ENCODE measurements at places on chromosomes 16 and 17.
A peak's percentile ranks its signal among the peaks of the same experiment; 100 is the strongest.

DNA sequence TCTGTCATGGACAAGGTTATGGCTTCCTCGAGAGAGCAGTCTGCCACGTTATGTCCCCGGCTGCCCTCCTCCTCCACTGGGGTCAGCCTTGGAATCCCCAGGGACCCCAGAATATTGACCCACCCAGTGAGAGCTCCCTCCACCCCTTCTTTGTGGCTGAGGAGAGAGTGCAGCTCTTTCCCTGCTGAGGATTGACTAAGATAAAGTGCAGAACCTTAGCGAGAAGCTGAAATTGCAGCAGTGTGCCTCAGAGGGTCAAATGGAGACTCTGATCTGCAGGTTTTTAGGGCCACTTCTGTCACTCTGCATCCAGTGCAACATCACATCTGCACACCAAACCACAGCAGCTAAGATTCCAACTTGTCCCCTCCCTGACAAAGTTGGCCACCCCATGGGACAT, 25.6 kb upstream of the PMFBP1 start:
- no peak for DNase-seq

GRCh38 chr17:5396612-5397011, 22.9 kb downstream of the NUP88 start:
- DNase-seq = no peak

GRCh38 chr16:3607161-3607560, 4.2 kb downstream of the SLX4 start:
- DNase-seq = no peak

- no peak for DNase-seq
Measured at GRCh38 chr17:40167685-40168261, 9.5 kb upstream of the RAPGEFL1 start.

- DNase-seq = no peak
Measured at GRCh38 chr17:41521574-41522261, 3.0 kb upstream of the KRT15 start.

GRCh38 chr16:6081320-6081976, 983.9 kb upstream of the EEF2KMT start:
- DNase-seq = peak; percentile 5

- no peak for DNase-seq
Measured at GRCh38 chr16:87824991-87825841, 44.1 kb downstream of the SLC7A5 start.

DNA sequence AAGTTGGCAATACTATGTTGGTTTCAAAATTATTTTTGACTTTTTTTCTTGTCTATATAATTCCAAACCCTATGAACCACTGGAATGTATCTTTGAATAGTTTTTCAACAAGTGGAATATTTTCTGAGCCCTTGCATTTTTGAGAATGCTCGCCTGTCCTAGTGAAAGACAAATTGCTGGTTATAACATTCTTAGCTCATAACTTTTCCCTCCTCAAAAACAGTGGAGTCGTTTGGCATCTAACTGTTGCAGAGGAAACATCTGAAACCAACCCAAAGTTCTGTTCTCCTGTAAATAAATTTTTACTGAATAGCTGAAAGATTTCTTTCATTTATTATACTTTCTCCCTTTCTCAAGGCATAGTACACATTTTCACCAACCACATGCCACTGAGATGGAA, 11.3 kb upstream of the COX10 start:
- no peak for DNase-seq

DNA sequence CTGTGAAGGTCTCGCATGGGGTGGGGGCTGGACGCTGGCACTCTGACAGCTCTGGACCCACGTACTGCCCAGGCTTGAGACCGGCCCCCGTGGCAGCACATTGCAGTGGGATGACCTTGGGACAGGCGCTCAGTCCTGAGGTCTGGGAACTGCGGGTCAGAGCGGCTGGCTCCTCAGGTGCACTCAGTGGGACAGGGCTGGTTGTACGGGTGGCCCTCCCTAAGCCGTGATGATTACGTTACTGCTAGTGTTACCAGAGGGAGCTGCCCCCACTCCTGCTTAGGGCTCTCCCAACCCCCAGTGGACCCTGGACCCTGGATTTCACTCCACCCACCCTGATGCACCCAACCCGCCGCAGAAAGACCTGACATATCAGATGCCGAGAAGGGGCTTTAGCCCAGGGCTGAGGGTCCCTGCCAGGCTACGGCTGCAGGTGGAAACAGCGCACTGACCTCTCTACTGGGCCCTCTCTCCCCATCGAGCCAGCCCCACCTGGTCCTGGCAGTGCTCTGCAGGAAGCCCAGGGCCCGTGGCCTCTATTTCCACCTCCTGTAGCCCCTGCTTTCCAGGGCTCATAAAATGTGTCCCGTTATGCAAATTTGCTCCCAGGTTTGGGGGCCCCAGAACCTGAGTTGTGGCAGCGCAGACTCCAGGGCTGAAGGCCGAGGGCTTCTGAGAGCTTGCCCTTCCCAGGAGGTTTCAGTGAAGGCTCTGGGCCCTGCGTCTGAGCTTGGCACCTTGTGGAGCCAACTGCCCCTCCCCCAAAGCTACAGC, 77.2 kb downstream of the RTN4RL1 start:
- DNase-seq = no peak

DNA sequence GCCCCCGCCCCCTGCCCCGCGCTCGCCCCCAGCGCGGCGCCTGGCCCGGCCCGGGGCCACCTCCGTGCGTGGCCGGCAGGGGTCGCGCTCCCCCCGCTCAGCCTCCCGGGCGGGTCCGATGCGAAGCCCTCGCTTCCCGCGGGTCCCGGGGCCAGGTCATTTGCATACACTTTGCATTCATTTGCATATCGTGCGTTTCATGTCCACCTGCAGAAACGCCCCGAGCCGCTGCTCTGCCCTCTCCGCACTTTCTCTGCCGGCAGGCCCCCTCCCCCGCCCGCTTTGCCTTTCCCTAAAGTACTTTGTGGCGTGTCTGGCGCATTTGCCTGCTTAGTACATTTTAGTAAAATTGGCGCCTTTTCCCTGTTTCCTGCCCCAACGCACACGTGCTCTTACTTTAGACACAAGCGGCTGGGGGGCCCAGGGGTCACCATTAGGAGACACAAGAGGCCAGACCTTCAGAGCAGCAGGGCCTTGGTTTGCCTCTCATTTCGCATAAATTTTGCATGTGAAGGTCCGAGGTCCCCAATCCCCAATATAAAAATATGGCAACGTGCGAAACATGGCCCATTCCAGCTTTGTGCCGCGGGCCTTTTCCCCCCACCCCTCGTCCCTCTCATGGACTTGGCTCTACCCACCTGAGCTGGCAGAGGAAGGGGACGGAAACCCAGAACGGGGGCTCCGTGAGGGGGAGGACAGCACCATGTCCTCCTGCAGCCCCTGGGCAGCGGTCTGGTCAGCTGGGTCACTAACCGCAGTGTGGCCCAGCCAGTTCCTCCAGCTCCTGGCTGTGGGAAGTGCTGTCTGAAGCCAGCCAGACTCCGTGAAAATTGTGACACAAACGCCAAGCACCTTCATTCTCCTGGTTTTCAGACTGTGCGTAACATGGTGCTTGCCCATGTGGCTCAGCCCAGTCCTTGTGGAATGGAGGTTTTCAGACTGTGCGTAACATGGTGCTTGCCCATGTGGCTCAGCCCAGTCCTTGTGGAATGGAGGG, 34.8 kb downstream of the CBFA2T3 start:
- DNase-seq = no peak

DNA sequence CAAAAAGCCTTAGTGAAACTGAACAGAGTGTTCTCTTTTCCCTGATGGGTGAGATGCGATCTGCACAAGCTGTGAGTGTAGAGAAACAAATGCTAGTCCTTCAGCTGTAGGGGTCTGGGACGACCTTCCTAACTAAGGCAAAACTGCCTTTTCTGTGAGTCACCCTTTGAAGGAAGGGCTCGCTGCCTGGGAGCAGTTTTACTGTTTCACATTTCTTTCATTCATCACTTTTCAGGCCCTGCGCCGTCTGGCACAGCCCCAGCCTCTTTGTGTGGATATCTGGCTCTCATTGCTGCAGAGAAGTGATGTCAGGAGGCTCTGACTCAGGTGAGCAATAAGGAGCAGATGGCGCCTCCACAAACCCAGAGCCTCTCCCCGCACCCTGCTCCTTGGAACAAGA, 57.4 kb downstream of the HS3ST3A1 start:
- no peak for DNase-seq

- no peak for DNase-seq
Measured at GRCh38 chr17:40648384-40648968, 858 bp upstream of the SMARCE1 start.

- DNase-seq = no peak
Measured at GRCh38 chr16:57725554-57725953, 10.0 kb upstream of the KATNB1 start.

DNA sequence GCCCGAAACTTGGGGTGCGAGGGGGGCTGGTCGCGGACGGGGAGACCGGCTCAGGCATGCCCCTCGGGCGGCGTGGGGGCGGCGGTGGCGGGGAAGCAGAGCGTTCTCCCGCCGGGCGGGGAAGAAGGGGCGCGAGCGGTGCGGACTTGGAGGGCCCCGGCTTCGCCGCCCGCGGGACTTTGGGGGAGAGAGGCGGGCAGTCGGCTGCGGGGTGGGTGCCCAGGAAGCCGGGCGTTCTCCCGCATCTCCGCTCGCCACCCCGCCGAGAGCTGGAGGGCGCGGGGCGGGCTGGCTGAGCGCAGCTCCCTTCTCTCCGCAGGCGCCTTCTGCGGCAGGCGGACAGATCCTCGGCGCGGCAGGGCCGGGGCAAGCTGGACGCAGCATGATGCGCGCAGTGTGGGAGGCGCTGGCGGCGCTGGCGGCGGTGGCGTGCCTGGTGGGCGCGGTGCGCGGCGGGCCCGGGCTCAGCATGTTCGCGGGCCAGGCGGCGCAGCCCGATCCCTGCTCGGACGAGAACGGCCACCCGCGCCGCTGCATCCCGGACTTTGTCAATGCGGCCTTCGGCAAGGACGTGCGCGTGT, 772 bp downstream of the NTN1 start:
- no peak for DNase-seq

- DNase-seq = no peak
Measured at GRCh38 chr17:37142294-37142896, 193.6 kb downstream of the AATF start.

DNA sequence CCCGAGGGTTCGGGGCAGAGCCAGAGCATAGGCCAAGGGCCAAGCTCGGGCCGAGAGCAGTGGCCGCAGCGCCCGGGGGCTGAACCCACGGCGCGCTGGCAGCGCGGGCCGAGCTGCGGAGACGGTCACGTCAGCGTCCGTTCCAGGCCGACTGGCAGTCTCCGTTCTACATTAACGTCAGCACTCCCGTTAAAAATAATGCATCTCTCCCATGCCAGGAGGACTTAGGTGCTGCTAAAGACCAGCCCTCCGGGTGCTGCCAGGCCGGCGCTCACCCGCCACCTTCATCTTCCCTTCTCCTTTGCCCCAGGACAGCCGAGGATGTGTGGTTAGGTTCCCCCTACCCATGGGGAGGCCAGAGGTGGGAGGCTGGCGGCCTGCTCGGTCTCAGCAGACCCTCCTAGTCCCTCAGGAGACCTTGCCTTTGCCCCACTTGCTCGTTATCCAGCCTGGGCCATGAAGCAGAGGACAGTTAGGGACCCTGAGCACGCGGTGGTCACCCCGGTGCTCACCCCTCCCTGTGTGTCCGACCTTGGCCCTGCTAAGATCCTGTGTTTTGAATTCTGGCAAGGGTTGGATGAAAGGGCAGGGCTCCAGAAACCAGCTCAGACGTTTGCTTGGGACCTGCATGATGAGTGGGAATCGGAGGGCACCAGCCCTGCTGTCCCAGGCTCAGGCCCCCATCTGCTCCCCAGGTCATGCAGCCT, 572 bp downstream of the MPG start:
- no peak for DNase-seq

- DNase-seq = no peak
Measured at GRCh38 chr16:69871708-69872107, 79.4 kb upstream of the CLEC18A start.

DNA sequence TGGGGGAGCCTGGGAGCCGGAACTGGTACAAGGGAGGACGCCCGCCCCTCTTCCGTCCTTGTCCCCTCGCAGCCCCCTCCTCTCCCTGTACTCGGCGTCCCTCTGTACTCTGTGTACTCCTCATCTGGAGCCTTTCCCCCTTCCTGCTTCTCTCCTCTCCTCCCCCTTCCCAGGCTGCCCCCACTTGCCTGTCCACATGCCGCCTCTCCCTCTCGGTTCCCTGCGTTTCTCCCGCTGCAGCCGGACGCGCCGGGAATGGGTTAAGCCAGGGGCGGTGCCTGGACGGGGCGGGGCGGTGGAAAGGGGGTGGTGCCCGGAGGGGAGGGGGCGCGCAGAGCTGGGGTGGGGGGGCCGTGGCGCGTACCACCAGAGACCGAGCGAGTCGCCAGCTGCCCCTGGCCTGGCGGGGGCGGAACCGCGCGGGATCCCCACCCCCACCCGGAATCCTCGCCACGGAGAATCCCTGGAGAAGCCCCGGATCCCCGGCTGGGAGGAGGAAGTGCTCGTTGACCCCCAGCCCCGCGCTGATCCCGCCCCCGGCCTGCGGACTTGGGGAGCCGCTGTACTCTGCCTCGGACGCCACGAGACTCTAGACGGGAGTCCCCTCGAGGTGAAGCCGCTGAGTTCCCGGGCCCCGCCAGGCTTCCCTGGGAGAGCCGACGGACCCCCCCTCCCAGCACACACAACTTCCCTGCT, 22.6 kb downstream of the GJD3 start:
- DNase-seq = no peak

DNA sequence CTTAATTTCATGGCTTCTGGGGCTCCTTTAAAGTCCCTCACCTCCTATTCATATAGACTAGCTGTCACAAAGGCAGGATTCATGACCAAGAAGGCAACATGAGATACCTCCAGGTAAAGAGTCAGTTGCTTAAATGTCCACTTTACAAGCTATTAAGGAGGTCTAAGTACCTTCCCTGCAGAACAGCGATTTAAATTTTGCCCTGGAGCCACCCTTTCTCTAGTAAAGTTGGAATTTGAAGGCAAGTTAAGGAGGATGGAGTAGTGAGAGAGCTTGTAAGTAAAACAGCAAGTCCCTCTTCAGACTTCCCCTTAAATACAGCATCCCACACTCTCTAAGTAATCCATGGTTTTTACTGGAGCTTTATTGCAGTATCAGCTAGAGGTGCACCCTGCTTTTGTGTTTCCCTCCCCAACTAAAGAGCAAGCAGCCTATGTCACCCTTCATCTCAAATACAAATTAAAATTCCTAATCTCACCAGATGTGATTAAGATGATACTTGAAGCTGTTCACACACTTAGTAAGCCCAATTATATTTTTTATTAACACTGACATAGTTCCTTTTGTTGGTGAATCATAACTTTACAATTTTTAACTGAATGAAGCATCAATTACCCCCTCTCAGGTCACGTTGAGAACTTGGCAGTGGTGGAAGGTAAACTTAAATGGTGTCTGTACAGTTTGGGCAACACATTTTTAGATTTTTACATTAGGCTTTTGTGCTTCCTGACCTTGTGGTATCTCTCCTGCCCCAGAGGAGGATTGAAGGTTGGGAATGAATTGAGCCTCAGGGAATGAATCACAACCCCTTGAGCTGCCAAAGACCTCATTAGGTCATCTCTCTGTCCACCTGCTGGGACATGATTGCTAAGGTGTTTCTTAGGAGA, 108.9 kb downstream of the TANGO6 start:
- DNase-seq = no peak

- DNase-seq = no peak
Measured at GRCh38 chr16:84093879-84094270, 22.9 kb downstream of the MBTPS1 start.

- no peak for DNase-seq
Measured at GRCh38 chr17:32209608-32210007, 56.0 kb upstream of the RHBDL3 start.

- no peak for DNase-seq
Measured at GRCh38 chr16:54505549-54506213, 219.1 kb upstream of the IRX3 start.

All from NK-92 treated with Interleukin-12 subunit alpha and Interleukin-12 subunit beta, amount 100 ng/mL, for 24 hours (cell line).